ENCODE measurements at places on chromosomes 3 and 15.

DNA sequence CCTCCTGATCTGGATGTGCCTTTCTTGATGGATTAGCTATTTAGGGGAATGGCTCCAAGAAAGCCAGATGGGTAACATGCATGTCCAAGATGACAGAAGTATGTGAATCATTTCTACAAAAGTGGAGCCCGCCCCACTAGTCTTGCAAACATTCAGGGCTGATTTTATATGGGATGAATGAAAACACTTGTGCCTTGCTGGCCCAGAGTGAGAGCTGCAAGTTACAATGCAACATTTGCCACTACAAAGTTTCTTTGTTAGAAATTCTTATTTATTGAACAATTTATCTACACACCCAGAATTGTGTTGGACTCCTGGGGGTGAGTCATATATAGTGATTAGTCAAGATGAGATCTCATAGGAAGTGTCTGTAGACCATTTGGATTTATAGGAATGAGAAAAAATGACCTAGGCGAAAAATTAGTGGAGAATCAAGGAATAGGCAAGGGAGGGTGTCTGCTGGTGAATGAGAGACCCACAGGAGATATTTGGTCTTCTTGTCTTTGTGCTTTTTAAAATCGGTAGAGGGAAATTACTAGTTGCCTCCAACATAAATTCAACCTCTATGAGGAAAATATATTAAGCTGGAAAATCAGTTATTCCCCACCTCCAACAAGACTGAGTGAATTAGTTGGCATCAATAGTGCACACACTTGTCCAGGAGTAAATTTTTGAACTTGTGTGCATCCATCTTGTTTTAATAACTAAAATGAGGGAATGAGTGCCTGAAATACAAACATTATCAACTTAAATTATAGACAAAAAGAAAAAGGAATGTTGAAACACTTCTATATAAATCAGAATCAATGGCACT, 53.5 kb upstream of the DCBLD2 start:
- DNase-seq = no peak

DNA sequence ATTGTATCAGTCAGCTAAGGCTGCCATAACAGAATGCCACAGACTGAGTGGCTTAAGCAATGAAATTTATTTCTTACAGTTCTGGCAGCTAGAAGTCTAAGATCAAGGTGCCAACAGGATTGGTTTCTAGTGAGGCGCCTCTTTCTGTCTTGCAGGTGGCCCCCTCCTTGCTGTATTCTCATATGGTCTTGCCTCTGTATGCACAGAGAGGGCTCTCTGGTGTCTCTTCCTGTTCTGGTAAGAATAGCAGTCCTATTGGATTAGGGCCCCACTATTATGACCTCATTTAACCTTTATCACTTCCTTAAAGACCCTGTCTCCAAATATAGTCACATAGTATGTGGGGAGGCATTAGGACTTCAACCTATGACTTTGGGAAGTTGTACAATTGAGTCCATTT, 253.9 kb downstream of the EDEM1 start:
- DNase-seq = no peak

DNA sequence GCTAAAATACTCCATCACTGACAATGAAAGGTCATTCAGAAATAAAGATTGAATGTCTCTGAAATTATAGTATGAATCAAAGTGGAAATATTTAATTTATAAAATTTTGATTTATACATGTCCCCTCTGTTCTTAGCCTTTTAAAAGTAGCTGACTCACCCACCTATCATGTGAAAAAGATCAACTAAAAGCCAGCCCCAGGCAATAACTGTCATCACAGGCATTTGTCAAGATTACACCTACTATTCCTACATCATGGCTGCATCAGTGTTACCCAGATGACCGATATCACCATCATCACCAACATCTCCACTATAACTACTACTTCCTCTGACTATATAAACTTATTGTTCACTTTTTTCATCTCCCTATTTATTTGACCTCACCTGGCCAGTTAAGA, 14.3 kb upstream of the PIK3R4 start:
- DNase-seq = peak; percentile 40

DNA sequence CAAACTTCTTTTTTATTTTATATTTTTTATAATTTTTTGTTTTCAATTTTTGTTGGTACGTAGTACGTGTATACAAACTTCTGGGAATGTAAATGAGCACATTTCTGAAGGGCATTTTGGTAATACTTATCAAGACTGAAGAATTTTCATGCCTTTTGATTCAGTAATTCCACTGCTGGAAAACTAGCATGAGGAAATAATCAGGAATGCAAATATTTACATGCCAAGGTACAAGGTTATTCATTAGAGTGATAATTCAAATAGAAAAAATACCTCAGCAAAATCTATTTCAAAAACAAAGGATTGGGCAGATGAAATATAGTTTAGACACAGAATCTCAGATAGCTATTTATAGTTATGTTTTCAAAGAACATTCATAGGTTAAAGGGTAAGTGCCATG, 128.7 kb downstream of the DMXL2 start:
- no peak for DNase-seq

- no peak for DNase-seq
Observed at GRCh38 chr3:13138833-13139145, 65.6 kb upstream of the IQSEC1 start.

DNA sequence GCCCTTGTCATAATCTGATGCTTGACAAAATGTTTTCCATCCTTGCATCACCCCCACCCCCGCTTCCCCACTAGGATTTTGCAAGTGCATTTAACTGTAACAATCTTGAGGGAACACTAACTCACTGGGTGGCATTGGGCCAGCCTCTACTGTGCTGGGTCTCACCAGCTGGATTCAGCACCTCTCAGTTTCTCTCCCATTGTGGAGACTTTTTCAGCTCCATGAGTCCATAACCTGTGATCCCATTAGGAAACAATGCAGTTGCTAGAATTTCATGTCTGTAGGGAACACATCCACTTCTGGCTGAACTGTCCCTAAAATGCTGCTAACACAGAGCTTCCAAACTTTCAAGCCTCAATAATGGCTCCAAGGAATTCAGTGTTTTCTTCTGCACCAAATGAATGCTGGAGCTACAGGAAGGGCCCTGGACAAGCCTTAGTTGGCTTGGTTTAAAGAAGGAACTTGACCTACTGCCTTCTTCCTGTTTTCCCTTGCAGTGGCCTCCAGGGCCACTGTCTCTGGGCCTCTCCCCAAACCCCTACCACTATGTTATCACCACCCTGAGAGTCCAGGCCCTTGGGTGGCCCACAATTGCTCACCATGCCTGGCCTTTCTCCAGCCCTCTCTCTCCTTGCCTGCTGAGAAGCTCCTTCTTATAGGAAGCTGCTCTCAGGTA, 15.6 kb downstream of the CYP19A1 start:
- DNase-seq = no peak

DNA sequence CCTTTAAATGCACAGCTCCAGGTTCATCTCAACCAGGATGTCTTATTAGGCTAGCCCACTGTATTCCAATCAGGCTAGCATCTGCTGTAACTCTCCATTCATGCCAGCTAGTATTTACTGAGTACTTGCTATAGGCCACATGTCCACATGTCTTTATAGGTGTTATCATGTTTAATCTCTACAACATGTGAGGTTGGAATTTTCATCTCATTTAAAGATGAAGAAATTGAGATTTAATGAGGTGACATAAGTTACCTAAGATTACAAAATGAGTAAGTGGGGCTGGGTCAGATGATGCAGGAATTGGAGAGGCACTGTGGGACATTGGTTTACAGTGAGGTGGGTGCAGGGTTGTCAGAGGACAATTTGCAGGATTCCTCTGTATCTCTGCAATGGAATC, 2.9 kb downstream of the IFT122 start:
- no peak for DNase-seq

- DNase-seq = peak; percentile 67
Observed at GRCh38 chr3:115692887-115693524, 69.7 kb downstream of the GAP43 start.

DNA sequence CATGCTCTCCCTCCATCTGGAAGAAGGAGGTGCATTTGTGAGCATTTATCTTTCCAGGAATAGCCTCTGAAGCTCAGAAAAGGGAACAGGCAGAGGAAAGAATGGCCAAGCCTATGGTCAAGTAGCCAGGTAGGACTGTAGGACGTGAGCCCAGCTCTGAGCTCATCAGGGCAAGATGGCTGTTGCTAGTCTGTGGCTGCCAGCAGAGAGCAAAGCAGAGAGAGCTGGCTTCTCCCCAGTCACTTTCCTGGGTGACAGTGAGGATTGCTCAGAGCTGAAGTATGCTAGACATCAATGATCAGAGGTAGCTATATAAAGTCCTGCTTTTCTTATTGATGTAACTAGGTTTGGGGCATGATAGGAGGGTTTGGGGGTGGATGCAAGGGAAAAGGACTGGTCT, 146.1 kb upstream of the SLC24A5 start:
- DNase-seq = no peak

GRCh38 chr3:50594253-50594785, 17.3 kb downstream of the CISH start:
- no peak for DNase-seq

DNA sequence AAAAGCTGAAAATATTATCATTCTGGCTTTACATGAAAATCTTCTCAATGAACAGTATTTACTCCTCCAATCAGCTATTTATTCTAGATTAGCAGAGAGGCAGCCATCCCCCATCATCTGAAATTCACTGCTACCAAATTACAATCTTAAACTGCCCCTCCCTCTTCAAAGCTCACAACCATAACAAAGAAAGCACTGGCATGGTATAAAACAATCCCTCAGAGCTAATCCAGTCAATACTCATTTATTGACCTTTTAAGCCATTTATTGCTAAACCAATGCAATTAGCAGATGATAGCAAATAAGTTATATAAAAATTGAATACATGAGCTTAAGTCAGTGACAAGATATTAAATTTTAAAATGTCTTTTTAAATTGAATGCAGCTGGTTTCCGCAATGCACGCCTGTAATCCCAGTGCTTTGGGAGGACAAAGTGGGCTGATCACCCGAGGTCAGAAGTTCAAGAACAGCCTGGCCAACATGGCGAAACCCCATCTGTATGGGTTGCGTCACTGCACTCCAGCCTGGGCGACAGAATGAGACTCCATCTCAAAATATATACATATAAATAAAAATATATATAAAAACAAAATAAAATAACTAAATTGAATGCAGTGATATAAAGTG, 12.1 kb downstream of the SLC4A7 start:
- DNase-seq = no peak

DNA sequence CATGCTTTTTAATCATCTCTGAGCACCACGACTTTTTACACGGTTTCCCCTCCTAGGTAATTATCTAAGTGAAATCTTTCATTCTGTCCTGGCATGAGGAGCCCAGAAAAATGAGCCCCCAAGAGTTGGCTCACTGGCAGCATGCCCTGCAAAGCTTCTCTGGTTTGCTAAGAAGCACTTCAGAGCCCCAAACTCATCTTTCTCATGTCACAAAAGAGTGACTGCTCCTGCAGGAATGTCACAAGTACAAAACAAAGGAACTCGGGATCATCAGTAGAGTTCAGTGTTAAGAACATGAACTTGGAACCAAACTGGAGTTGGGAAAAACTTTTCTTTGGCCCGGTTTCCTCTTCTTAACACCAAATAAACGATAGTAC, 123.9 kb downstream of the FOXB1 start:
- peak; percentile 16 for DNase-seq

DNA sequence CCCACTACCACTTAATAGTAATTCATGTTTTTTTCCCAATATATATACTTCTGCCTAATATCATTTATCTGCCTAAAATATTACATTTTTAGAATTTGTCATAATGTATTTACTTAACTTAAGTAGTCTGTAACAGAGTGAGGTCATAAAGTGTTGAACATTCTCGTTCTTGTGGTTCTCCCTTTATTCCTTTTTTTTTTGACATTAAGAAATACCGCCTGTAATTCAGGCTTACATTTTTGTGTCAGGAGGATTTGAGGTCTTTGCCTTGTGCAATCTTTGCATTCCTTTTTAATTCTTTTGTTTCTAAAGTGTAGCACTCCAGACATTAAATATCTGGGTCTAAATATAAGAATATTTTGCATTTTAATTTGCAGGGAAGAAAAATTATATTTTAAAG, 315.4 kb downstream of the PTPRG start:
- DNase-seq = no peak

DNA sequence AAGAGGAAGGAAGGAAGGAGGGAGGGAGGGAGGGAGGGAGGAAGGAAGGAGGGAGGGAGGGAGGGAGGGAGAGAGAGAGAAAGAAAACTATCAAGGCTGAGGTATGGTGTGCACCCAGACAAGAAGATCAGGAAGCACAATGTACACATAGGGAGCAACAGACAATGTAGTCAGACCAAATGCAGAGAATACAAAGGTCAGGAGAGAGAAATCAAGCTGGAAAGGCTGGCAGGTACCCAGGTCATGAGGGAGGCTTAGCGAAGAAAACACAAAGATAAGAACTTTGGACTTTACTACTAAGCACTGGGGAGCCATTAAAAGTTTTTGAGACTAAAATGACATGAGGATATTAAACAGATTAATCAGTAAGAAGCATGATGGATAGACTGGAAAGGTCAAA, 176.0 kb upstream of the TMCO5A start:
- DNase-seq = no peak

- no peak for DNase-seq
Observed at GRCh38 chr3:72748659-72749058, 99.6 kb downstream of the SHQ1 start.

DNA sequence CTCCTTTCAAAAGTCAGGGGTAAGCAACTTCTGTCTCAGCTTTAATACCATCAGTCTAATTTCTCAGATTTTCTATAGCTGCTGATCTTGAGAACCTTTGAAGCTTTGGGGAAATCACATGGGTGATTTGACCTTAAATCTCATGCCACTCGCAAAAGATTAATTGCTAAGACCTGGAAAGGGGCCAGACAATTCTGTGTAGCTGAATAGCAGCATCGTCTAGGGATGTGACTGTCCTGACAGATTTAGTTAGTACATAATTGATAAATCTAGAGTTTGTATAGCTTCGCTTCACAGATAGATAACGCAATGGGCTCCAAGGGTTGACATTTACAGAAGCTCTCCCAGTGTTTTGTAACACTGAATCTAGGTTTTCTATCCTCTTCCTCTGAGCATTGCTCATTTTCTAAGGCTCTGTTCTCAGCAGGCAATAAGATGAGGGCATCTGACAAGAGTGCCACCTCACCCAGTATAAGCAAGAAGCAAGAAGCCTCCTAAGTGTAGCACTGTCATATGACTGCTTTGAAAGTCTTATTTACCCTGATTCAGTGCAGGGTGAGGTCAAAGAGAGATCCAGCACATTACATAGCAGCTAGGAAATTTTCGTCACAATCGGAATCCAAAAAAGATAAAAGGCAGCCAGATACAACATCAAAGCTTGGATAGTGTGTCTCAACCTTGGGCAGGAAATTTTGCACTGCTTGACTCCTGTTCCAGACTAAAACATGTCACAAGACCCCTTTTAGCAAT, 47.7 kb upstream of the DUT start:
- DNase-seq = no peak

GRCh38 chr15:91950631-91951329, 97.3 kb downstream of the SLCO3A1 start:
- DNase-seq = no peak

- DNase-seq = no peak
Observed at GRCh38 chr3:134985864-134986715, 191.0 kb downstream of the EPHB1 start.

DNA sequence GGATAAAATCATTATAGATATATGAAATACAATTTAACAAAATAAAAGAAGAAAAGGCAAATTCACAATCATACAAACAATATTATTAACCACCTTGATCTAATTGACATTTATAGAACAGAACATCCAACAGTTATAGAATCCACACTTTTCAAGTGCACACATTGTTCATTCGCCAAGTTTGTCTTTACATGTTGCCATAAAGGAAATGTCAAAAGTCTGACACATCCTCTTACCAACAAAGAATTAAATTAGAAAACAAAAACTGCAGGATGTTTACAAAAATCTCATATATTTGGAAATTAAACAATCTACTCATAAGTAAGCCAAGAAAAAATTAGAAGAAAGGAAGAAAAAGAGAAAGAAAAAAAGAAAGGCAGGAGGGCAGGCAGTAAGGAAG, 909.2 kb upstream of the EPHA6 start:
- no peak for DNase-seq
